ENCODE measurements at places on chromosomes 7 and 10. TPM values are rescaled to one million over a fixed set of nuclear protein-coding genes. Genes with fewer than 3 reads are reported as not detected.
A peak's percentile ranks its signal among the peaks of the same experiment; 100 is the strongest.

GRCh38 chr7:106100863-106101629, 11.1 kb downstream of the SYPL1 start:
- no peak for DNase-seq

- no peak for DNase-seq
Observed at GRCh38 chr10:101660256-101660655, 34.7 kb downstream of the FBXW4 start.

- no peak for DNase-seq
Observed at GRCh38 chr10:110724116-110724921, 80.2 kb downstream of the RBM20 start.

DNA sequence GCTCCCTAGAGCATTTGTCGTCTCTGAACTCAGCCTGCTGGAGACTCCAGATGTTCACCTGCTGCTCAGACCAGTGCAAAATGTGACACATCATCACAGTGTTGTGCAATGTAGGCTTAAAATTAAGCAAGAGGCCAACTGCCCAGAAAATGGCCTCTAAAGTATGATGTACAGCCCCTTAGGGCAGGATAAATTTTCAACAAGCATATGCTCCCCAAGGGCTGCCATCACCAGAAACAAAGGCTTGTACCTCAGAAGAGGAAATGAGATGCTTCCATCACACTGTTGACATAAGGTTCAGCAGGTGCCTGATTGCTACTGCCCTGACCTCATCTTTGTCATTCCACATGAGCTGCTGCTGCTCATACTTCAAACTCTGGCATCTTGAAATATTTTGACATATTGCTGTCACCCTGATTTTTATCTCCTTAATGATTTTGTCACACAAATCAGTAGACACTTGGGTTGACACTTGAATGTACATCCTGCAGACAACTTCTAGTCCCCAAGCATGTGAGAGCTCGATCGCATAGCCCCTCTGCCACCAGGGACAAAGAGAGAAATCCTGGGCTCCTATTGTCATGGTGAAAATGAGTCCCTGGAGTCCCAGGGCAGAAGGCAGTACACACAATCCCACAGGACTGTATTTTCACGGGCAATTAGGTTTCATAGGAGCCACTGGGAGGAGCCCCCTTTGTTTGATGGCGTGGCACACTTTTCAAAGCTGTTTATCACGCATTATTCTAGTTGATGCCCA, 219.7 kb upstream of the STK17A start:
- DNase-seq: peak; percentile 10

- peak; percentile 6 for DNase-seq
Observed at GRCh38 chr10:129605266-129605985, 138.4 kb downstream of the MGMT start.

DNA sequence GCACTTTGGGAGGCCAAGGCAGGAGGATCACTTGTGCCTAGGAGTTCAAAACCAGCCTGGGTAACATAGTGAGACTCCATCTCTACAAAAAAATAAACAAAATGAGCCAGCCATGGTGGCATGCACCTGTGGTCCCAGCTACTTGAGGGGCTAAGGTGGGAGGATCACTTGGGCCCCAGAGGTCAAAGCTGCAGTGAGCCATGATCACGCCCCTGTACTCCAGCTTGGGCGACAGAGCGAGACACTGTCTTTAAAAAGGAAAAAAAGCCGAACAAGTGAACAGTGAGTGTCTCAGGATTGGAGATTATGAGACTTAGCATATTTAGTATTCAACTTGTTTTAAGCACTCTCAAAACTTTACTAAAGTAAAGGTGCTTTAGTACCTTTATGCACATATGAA, 28.1 kb downstream of the BLNK start:
- no peak for DNase-seq

DNA sequence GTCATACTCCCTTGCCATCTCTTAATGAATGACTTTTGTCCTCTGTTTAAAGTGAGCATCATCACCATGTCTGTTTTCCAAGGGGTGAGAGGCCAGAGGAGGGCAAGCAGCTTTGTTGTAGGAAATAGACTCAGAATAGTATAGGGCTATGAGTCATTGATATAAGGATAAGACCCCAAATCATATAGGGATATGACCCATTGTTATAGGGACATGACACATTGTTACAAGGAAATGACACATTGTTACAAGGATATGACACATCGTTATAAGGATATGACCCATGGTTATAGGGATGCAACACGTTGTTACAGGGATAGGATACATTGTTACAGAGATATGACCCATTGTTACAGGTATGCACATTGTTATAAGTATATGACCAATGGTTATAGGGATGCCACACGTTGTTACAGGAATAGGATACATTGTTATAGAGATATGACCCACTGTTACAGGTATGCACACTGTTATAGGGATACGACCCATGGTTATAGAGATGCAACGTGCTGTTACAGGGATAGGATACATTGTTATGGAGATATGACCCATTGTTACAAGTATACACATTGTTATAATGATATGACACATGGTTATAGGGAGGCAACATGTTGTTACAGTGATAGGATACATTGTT, 311.1 kb upstream of the ADARB2 start:
- DNase-seq: no peak

DNA sequence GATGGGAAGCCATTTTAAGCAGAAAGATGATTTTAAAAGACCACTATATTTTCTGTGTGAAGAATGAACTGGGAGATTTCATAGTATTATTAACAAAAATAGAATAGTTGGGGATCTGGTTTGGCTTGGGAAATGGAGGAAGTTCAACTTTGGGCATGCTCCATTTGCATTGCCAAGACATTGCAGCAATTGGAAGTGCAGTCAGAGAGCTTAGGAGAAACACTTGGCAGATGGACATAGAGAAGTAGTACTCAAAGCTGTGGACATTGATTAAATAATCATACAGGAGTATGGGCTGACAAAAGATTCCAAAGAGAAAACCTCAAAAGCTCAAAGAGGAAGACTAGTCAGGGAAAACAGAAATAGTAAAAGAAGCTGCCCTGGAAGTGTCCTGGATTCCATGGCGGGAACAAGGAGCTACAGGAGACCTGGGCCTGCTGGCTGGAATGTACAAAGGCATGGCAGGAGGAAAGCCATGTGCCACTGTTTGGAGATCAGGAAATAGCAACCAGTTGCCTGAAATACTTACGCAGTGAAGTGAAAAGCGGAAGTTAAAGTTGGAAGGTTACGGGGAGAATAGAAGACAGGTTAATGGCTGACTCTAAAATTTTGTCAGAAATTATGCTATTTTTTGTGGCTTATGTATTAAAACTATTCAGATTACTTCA, 93.6 kb upstream of the MXI1 start:
- no peak for DNase-seq

- DNase-seq: peak; percentile 30
Observed at GRCh38 chr10:84348447-84348846, 20.1 kb downstream of the CCSER2 start.

DNA sequence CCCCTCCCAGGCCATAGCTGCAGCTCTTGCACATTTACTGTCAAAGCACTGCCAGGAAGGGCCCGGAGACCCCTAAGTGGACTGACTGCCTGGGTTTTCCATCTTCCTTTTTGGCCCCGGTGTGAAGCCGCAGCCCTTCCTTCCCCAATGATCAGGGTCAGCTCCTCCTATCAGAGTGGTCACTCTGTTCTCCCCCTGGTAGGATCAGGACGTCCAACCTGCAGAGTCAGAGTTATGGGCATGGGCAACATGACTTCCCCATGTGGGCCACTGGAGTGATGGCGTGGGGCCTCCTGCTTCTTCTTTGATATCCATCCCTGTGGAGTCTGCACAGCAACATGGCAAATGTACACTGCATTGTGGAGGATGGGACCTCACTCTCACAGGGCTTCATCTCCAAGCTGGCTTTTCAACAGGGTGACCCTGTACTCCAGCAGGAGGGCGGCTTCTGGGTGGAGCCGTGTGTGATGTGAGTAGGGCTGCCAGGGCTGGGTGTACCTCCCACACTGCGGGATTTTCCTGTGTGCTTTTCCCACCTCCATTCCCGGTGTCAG, 6.4 kb upstream of the RAMP3 start:
- DNase-seq: no peak

GRCh38 chr7:11216276-11216675, 242.6 kb downstream of the PHF14 start:
- no peak for DNase-seq

DNA sequence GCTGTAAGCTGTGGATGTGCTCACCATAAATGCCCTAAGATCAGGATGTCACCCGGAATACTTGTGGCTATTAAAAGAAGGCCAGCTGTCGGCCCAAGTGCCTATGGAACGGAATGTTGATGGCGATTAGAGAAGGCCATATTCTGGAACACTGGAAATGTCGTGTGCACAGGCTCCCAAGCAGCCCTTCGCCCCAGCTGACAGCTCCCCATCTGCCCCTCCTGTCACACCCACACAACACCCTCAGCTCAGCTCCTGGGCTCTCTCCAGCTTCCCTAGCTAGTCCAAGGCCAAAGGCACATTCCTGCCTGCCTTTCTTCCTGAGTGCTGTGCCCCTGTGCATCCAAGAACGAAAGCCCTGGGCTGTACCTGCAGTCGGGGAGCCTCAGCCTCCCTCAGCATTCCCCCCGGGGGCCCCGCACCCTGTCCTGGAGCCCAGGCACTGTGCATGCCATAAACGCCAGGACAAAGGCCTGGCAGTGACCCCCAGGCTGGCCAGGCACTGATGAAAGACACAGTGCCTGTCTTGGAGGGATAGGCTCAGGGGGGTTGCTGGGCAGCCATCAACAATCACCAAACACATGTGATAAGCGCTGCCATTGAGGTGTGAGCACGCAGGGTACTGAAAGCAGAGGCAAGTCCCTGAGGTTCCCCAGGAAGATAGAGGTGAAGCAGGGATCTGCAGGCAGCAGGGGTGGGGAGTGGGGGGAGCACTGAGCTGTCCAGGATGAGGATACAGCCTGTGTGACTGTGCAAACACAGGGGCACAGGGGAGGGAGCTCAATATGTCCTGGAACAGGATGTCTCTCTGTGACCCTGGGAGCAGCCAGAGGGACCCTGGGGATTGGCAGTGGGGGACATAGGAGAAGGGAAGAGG, 3.7 kb upstream of the LDB3 start:
- DNase-seq: no peak

- DNase-seq: no peak
Observed at GRCh38 chr7:117088623-117089194, 135.4 kb downstream of the ST7 start.

GRCh38 chr7:134406431-134406830, 52.5 kb downstream of the AKR1B1 start:
- DNase-seq: no peak

DNA sequence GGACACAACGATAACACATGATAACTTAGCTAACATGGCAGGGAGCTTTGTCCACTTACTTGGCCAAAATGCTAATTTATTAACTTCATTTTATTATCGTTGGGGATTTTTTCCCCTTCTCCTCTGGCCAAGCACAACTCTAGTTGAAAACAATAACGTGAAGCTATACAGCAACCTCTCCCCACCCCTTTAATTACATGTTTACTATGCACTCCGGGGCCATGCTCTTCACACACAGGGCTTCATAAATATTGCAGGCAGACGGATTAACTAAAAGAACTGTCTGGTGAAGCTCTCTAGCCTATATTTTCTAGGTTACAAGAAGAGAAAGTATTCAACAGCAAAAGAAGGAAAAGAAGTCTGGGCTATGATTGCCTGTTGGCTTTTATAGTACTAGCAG, 51.7 kb downstream of the XRCC2 start:
- DNase-seq: no peak

- DNase-seq: peak; percentile 96
Observed at GRCh38 chr10:75401569-75402485, at the start of gene ZNF503. ZNF503 (minus strand) TSS chr10:75401764; CDS start chr10:75401419, 345 bp downstream.

DNA sequence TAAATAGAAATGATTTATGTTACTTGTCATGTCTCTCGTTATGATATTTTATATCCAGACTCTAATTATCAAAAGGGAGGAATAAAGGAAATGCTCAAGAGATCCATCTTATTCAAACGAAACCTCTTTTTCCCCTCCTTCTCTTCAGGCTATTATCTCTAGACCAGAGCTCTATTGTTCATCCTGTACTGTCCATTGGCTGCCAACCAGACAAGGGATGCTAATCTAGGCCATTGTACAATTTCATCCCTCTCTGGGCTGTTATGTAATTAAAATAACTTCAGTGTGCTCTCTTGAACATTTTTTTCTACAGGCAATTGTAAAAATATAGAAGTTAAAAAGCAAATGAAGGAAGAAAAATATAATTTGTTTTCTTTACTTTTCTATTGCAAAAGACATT, 220.4 kb downstream of the HDAC9 start:
- no peak for DNase-seq

DNA sequence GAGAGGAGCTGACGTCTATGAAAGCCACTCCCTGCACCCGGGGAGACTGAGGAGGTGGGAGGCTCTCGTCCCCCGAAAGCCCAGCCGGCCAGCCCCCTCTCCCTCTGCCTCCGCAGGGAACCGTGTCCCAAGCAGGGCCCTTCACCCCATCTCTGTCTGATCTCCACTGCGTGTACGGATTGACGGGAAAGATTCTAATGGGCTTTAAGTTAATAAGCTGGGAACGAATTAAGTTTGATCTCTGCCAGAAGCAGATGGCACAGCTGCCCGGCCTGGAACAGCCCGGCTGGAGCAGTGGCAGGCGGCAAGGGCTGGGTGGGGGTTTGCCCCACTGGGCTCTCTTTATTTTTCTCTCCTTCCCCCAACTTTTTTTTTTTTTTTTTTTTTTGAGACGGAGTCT, 6.1 kb upstream of the SLC29A4 start:
- no peak for DNase-seq

GRCh38 chr10:74013004-74013403, 15.1 kb downstream of the VCL start:
- no peak for DNase-seq

GRCh38 chr7:84948634-84949033, 238.2 kb downstream of the SEMA3D start:
- no peak for DNase-seq

- DNase-seq: peak; percentile 25
Observed at GRCh38 chr7:15341817-15342216, 220.0 kb downstream of the AGMO start.

- no peak for DNase-seq
Observed at GRCh38 chr7:105218215-105218614, 170.5 kb downstream of the SRPK2 start.

GRCh38 chr7:111841596-111842205, 279.4 kb upstream of the IMMP2L start:
- no peak for DNase-seq

- no peak for DNase-seq
Observed at GRCh38 chr10:100222529-100222928, 6.9 kb downstream of the CHUK start.

ADAMTS14 gene
- total RNA-seq: 2.7 TPM

OGDHL gene
- total RNA-seq: not detected

NYAP1 gene
- 0.23 TPM for total RNA-seq

ACHE gene
- not detected for total RNA-seq

NUTM2E gene
- not detected for total RNA-seq

RADIL gene
- total RNA-seq: 2.5 TPM

LEP gene
- not detected for total RNA-seq

EVX1 gene
- total RNA-seq: not detected

HTR5A gene
- total RNA-seq: not detected

All from LHCN-M2 (cell line).